ENCODE measurements at places on chromosomes 16 and 17.

GRCh38 chr17:63997341-63998048 lies 656 bp upstream of the PRR29 start:
- DNase-seq, result no peak

DNA sequence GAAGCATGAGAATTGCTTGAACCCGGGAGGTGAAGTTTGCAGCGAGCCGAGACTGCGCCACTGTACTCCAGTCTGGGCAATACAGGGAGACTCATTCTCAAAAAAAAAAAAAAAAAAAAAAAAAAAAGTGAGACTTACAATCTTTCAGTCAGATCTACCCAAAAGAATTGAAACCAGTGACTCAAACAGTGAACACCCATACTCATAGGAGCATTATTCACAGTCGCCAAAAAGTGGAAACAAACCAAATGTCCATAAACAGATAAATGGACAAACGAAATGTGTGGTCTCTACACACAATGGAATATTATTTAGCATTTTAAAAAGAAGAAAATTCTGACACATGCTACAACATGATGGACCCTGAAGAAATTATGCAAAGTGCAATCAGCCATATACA lies 9.1 kb upstream of the SCNN1B start:
- DNase-seq, result no peak

GRCh38 chr16:1494129-1494640 lies 1.0 kb downstream of the TELO2 start:
- DNase-seq, result peak; percentile 80

GRCh38 chr16:78310990-78311561 lies 211.6 kb downstream of the WWOX start:
- DNase-seq, result peak; percentile 6

GRCh38 chr16:85462714-85463611 lies 150.2 kb upstream of the GSE1 start:
- DNase-seq, result no peak

DNA sequence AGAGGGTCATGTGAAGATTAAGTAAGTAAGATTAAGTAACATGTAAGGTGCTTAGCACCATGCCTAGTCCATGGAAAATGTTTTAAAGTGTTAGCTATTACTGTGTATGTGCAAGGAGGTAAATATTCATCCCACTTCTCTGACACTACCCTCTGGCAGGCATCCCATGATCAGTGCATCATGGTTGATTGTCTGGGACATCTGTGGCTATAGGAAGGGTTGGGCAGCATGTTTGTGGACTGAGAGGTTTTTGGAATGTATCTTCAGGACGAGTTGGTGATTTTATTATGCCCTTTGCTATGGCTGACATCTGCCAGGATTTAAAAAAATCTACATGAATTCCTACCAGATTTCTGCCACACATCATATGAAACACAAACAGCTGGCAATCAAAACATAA lies 6.5 kb upstream of the TAOK1 start:
- DNase-seq, result peak; percentile 60

- peak; percentile 91 for DNase-seq
Measured at GRCh38 chr17:14308965-14309879, 8.3 kb downstream of the HS3ST3B1 start.

Measured in AG10803 (cell line).